Activated naive CD8-positive, alpha-beta T cell treated with anti-CD3 and anti-CD28 coated beads for 36 hours (primary cell): ENCODE measurements at places on chromosomes 3 and 15.

DNA sequence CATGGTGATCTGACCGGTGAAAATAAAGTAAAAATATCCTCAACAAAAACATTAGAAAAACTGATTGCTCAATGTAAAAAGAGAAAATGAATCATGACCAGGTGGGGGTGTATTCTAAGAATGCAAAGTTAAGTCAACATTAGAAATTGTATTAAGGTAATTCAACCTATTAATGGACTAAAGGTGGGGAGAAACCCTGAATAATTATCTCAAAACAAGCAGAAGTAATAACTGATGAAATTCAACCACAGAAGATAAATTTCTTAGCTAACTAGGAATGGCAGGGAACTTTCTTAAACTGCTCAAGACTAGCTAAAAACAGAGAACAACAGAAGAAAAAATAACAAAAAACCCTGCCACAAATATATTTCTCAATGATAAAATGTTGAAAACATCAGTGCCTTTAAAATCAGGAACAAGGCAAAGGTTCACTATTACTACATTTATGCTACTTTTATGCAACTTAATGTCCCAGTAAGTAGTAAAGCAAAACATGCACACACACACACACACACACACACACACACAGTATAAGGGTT lies 204.4 kb upstream of the THBS1 start:
- DNase-seq, result no peak

GRCh38 chr3:100562224-100562857 lies 47.1 kb upstream of the ADGRG7 start:
- DNase-seq, result no peak

GRCh38 chr15:68464448-68465090 lies 32.6 kb upstream of the ITGA11 start:
- no peak for DNase-seq

GRCh38 chr3:129749692-129750091 lies 143.2 kb upstream of the PLXND1 start:
- DNase-seq, result no peak

DNA sequence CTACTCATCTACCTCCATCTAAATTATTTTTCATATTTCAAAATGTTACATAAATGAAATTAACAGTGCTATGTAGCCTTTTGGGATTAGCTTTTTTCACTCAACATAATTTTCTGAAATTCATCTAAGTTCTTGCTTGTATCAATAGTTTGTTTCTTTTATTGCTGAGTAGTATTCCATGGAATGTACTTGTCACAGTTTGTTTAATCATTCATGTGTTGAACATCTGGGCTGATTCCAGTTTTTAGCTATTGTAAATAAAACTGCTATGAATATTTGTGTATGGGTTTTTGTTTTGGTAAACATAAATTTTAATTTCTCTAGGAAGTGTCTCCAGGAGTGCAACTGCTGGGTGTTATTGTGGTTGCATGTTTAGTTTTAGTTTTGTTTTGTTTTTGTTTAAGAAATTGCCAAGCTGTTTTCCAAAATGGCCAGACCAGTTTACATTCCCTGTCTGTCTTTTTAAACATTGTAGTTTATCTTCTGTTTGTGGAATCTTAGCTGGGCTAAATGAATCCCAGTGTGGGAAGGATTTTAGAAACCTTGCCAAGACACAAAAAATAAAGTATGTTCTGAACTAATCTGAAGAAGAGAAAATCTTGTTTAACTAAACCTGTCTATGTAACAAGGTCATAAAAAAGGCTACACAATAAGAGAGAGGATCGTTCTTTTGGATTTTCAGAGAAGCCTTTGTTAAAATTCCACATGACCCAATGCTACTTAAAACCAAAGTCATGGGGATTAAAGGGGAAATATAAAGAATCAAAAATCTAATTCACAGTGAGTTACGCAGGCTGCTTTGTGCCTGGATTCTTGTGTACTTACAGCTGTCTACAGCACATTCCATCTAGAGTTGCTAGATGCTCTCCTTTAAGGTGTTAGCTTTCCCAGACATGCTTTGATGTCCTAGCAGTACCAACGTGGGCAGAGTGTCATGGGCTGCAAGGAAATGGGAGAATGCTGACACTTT lies 129.2 kb upstream of the SUCLG2 start:
- DNase-seq, result no peak

DNA sequence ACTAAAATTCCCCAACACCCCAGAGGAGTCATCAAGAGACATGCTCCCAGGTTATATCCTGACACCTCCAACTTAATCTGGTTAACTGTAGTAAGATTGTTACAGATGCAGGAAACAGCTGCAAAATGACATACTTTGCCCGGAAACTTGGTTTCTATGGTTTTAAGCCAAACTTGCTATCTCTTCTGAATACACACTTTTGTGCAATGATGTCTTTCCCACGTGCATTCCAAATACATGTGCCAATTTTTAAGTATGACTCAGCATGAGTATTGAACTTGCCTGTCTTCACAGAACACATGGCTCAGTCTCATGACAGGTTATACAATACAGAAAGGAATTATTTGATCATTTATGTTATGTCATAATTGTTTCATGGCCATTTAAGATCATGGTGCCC lies 207.0 kb upstream of the DCBLD2 start:
- DNase-seq, result no peak

DNA sequence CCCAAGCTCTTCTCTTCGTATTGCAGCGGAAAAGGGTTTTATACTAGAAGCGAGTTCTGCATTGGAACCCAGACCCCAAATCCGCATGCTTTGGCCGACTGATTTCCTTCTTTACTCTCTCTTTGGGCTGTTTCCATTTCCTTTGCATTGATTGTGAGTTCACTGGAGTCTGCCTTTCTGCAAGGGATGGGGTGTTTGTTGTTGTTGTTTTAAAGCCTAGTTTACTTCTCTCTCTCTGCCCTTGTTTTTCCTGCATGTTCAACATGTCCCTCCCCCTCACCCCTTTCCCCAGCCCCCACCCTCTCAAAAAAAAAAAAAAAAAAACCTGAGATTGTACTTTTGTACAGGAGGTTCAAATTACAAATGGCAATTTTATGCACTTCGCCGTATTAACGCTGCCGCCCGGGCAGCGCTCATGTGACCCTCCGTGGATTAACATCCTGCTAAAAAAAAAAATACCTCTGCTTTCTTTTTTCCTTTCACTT lies 2.2 kb downstream of the NR2F2 start:
- DNase-seq, result no peak

GRCh38 chr3:157501863-157502262 lies 1.4 kb downstream of the VEPH1 start:
- DNase-seq, result no peak

GRCh38 chr15:65460741-65461347 lies 38.1 kb upstream of the IGDCC4 start:
- DNase-seq, result peak; percentile 67

GRCh38 chr15:65902373-65902772 lies 33.1 kb downstream of the RAB11A start:
- DNase-seq, result no peak

- no peak for DNase-seq
These were observed 186.9 kb downstream of the MAGI1 start for GRCh38 chr3:65851827-65852226.

- peak; percentile 24 for DNase-seq
These were observed 698 bp downstream of the MELTF start for GRCh38 chr3:197028728-197029510.

- DNase-seq, result no peak
These were observed 36.8 kb upstream of the KIF23 start for GRCh38 chr15:69377216-69377970.

DNA sequence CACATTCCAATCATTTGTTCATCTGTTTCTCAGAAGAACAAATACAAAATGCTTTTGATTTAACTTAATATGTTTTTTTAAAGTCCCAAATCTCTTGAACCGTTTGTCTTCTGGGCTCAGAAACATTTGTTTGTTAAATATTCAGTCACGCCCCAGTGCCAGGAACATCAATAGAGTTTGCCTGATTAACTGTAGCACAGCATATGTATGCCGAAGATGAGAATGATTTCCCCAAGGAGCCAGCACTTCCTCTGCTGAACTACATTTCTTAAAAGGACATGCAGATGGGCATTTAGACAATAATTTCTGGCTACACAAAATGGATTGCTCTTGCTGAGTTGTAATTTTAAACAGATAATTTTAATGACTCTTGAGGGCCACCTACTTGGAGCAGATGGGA lies 191.6 kb upstream of the FAM3D start:
- DNase-seq, result no peak

DNA sequence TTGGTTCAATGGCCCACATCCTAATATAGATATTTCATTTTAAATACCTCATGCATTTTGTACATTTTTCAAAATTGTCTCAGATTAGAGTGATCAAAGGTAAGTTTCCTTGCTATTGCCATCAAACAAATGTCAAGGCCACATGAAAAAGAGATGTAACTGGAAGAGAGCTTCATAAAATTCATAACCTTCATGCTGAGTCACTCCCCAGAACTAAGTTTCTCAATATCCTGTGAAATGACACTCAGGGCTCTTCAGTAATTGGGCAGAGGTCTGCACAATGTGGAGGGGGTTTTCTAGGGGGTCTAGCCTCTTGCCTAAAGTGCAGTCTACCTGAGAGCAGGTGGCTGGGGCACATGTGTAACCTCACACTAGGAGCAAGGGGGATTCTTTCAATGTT lies 152.2 kb upstream of the SLC2A2 start:
- DNase-seq, result no peak

GRCh38 chr3:54950391-54951003 lies 22.6 kb upstream of the LRTM1 start:
- no peak for DNase-seq

DNA sequence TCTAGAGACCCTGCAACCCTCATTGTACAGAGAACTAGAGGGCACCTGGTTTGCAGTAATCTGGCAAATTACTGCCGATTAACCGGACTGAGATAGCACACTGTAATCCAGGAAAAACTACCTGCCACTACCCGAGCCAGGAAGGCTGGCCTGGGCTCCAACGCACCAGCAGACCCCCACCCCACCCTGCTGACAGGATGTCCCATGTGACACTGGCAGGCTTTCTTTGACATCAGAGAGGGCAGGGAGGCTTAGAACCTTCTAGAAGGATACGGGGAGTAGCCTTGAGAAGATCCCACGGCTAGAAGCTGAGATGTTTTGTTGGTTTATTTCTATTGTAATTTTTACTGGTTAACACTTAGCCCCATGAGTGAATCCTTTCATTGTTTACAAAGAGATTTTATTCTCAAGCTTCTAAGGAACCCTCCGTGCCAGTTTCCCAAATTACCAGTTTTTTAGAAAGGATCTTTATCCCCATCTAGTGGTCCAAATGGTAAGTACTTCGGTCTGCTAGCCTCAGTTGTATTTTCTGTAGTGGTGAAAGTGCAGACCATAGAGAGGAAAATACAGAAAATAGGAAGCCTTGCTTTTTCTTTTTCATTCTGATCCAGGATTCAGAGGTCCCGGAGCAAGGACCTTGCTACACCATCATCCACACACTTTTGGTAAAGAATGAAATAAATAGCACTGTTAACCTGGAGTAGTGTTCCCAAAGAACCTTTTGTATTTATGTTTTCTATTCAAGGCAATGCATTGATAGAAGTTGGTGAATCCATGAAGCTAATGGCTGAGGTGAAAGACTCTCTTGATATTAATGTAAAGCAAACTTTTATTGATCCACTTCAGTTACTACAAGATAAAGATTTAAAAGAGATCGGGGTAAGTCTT lies 81.9 kb upstream of the ADAMTSL3 start:
- no peak for DNase-seq

DNA sequence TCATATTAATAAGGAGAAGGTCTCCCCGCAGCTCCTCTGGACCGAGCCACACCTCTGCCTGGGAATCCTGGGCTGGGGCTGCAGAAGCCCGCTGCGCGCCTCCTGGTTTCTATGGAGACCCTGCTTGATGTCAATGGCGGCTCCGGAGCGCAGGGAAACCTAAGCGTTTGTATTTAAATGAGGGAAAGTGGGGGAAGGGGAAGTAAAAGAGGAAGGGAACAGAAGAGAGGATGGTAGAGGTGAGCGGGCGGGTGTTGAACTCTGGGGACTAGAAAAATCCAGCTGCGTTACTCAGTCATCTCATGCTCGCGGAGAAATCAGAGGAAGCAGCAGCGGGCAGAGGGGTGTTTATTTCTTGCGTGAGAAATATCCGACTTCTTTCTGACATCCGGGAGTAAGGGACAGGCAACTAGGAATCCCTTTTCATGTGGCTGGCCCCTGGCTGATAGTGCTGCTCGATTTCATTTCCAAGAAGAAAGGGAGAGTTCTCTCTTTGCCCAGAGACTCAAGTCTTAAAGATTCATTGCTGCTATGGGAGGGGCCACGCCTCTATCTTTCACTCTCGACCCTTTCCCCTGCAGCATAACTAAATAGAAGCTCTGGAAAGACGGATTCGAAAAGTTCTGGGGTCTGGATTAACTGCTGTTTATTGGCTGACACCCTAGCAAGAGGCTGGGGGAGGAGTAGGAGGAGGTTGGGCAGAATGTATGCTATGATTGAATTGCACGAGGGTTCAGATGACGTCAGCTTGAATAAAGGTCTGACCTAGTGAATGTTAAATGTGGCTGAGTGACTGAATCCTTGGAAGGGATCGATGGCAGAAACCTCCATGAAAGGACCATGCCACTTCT lies 110.5 kb upstream of the GAP43 start:
- DNase-seq, result peak; percentile 7

DNA sequence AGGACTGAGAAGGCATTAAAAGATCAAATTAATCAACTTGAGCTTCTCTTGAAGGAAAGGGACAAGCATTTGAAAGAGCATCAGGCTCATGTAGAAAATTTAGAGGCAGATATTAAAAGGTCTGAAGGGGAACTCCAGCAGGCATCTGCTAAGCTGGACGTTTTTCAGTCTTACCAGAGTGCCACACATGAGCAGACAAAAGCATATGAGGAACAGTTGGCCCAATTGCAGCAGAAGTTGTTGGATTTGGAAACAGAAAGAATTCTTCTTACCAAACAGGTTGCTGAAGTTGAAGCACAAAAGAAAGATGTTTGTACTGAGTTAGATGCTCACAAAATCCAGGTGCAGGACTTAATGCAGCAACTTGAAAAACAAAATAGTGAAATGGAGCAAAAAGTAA lies 149.7 kb upstream of the LRRFIP2 start:
- DNase-seq, result no peak
